Activated T-cell treated with anti-CD3 and anti-CD28 coated beads for 1 hour (primary cell): ENCODE measurements at places on chromosomes 4 and X.

GRCh38 chr4:822361-823175 lies 3.4 kb downstream of the CPLX1 start:
- DNase-seq: no peak

DNA sequence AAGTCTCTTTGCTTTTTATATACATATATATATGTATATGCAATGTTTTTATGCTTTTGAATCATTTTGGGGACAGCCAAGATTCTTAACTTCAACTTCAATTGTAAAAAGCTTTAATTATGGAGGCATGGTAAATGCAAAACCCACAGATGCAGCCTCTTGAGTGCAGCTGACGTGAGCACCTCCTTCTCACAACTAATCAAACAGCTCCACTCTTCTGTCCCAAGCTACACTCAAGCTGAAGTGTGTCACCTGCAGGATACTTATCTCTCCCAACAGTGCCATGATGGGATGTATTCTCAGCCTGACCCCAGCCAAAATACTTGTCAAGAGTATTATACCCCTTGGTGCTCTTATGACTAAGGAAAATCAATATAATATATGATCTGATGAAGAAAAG lies 60.7 kb upstream of the BLTP1 start:
- DNase-seq: no peak

- DNase-seq: no peak
Measured at GRCh38 chrX:96692454-96692853, 7.8 kb downstream of the DIAPH2 start.

DNA sequence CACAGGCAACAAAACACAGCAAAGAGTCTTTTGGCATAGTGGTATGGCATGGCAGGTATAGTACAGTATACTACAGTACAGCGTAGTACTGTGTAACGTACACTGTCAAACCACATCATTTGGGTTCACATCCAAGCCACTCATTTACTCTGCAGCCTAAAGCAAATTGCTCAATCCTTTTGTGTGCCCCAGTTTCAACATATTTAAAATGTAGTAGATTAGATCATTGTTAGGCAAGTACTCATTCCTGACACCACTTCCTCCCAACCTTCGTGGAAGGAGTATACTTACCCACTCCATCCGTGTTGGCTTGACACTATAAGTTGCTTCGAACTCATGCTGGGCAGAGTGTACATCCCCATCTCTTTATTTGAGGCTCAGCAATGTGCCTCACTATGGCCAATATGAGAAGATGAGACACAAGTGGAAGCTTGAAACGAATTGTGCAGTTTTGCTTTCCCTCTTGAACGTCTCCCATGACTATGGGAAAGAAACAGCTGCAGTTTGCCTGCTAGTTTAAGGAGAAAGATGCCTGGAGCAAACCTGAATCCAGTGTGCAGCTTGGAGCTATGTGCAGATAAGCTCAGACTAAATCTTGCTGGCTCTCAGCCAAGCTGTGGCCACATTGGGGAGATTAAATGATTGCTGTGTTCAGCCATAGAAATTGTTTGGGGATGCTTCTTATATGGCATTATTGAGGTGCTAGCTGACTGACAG lies 85.7 kb upstream of the TBL1X start:
- no peak for DNase-seq

GRCh38 chr4:23999714-24000469 lies 110.0 kb upstream of the PPARGC1A start:
- no peak for DNase-seq

- no peak for DNase-seq
Measured at GRCh38 chr4:85901500-85901899, 426.6 kb downstream of the ARHGAP24 start.

GRCh38 chr4:20378181-20378580 lies 126.5 kb downstream of the SLIT2 start:
- DNase-seq: no peak

DNA sequence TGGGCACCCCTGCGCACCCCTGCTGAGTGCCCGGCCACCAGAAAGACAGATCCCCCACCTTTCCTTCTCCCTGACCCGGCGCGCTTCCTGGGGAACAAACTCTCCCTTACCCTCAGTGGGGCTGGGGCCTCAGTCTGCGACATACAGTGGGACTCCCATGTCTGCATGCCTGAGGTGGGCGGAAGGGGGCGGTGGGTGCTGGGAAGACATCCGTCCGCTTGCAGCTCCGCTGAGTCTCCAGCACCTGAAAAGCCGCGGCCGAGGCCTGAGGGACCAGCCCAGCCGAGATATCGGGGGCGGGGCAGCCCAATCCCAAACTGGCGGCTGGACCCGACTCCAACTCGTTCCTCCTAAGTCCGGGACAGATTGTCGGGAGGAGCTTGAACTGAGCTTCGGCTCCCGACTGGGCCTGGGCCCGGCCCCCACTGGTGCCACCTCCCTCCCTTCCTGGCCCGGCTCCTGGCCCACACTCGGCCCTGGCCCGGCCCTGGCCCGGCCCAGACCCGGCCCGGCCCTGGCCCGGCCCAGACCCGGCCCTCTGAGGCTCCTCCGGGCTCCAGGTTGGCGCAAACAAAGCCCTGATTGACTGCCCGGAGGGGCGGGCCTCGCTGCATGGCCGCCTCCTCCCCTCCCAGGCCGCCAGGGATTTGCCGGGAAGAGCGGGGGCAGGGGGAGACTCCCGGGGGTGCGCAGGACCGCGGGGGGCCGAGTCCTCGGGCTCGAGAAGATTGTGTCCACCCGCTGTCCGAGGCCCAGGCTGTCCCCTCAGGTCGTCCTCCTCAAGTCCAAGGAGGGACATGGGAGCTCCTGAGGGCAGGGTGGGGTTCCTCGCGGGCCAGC lies 877 bp upstream of the SLC16A2 start:
- DNase-seq: peak; percentile 3

GRCh38 chrX:16711893-16712547 lies 449 bp downstream of the CTPS2 start:
- no peak for DNase-seq

- DNase-seq: no peak
Measured at GRCh38 chr4:33255094-33255493, 2534.9 kb downstream of the PCDH7 start.

DNA sequence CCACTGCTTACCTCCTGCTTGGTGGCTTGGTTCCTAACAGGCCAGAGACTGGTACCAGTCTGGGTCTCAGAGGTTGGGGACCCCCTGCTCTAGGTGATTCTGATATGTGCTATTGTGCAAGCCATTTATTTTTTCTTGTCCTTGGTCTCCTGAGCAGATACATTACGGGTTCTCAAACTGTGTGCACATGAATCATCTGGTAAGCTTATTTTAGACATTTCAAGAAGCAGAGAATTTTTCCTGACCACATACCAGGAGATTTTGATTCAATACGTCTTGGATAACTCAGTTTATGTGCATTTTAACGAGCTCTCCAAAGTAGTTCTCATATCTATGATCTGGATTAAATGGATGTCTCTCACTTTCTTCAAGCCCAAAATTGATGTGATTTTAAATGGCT lies 77.2 kb downstream of the FHIP1A start:
- DNase-seq: no peak

- no peak for DNase-seq
Measured at GRCh38 chr4:123976285-123976684, 579.7 kb downstream of the SPRY1 start.

GRCh38 chr4:38449506-38450174 lies 214.4 kb upstream of the KLF3 start:
- no peak for DNase-seq

DNA sequence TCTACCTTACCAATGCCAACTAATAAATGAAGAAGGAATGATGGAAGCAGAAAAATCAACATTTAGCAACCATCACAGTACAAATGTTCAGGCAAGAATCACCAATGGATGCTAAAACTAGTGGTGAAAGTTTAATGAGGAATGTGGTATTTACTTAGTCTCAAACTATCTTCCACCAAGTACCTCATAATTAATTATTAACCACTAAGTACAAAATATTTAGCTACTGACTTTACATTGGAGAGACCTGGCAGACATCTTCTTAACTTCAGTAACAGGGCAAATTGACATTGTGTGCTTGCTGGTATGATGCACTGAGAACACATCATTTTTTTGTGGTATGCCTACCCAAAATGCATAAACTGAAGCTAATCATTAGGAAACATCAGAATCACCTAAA lies 82.4 kb downstream of the DLG3 start:
- no peak for DNase-seq
